Activated T-helper 1 cell treated with Interleukin-2 at 50 U/mL for 16 hours (primary cell): ENCODE measurements at places on chromosomes 6 and 20.

GRCh38 chr6:164178679-164179332 is 764.3 kb downstream of the QKI start:
- no peak for DNase-seq

DNA sequence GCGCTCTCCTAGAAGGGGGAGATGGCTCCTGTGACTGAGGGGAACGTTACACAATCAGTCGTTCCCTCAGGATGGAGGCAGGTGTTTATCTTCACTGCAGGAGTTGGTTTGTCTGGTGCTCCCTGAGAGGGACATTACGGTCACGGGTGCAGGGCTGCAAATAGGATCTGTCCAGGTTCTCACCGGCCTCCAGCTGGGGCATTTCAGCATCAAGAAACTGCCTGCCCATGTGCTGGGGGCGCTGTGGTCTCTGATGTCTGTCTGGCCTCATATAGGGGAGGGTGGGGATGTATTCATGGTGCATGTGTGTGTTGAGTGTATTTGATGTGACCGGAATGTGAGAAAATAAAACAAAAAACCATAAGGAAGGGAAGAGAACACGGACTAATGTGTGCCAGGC is 77.1 kb downstream of the TBC1D7 start:
- no peak for DNase-seq

GRCh38 chr6:144601221-144601620 is 316.1 kb downstream of the UTRN start:
- no peak for DNase-seq

- no peak for DNase-seq
These were observed 52.2 kb downstream of the TGM2 start for GRCh38 chr20:38112930-38113294.

GRCh38 chr6:159973406-159973805 is 4.5 kb downstream of the IGF2R start:
- no peak for DNase-seq

- no peak for DNase-seq
These were observed 65.9 kb downstream of the FAM135A start for GRCh38 chr6:70479236-70479635.

DNA sequence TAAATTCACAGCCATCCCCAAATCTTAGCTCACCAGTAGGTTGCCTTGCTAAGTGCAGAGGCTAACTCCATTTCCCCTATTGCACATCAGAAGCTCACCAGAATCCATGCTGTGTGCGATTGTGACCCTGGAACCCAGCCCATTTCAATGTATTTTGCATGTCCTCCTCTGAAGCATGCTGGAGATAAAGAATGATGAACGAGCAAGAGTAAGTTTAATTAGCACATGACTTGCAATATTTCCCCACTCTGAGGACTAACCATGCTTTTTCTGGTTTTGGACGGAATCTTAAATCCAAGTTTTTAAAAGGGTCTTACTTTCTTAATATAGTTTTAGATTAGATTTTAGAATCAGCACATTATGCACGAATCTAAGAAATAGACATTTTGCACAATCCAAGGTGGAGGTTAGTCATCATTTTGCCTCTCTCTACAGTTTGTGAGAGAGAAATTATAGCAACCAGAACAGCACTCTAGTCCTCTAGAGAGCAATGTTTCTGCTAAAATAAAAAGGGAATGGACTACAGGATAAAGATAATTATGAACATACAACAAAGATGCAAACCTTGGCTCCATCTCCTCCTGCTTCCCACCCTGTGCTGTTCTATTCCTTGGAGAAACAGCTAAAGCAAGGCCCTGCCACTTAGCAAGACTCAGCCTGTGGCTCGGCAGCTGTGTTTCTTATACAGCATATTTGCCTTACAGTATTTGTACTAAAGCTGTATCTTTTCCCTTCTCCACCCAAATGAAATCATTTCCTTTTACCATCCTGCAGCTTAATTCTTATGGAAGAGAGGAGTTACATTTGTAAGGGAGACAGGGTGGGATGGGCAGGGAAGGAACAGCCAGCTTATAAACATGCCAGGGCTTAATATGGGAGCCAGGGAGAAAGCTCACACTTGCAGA is 24.9 kb upstream of the LAMA4 start:
- DNase-seq = no peak

DNA sequence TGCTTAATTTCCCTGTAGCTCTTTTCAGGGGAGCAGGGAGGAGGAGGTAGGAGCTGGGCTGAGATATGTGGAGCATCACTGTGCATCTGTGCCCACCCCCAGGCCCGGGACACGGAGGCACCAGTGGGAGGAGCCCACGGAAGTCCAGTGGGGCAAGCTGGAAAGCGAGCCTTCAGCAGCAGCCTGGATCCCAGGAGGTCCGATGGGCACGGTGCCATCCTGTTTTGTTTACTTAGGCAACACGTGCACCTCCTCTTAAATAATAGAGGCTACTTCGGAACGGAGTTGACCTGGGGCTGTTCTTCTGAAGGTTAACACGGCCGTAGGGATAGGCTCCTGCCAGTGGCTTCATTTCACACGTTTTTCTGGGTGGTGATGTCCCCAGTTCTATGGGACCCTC is 51.6 kb downstream of the CDH4 start:
- no peak for DNase-seq

- DNase-seq = no peak
These were observed 53.5 kb upstream of the BTN3A2 start for GRCh38 chr6:26311385-26312095.

GRCh38 chr20:5046656-5047339 is 45.5 kb upstream of the SLC23A2 start:
- DNase-seq = no peak

DNA sequence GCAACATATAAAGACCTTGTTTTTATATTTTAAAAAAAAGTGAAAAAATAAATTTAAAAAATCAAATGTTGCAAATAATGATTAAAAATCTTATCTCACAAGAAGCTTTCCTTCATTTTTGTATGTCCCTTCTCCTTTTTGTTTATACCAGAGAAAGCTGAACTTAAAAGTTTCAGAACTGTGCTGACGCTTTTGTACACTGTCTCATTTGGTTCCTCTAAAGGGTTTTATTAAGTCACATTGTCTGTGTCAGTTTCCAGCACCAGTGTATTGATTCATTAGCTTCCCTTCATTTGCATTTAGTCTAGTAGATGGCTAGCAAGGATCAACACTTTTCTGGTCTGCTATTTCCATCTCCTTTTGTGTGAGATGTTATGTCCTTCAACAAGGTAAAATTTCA is 6.7 kb downstream of the PCED1A start:
- no peak for DNase-seq

GRCh38 chr6:124443541-124443940 is 518.7 kb upstream of the RNF217 start:
- DNase-seq = no peak

DNA sequence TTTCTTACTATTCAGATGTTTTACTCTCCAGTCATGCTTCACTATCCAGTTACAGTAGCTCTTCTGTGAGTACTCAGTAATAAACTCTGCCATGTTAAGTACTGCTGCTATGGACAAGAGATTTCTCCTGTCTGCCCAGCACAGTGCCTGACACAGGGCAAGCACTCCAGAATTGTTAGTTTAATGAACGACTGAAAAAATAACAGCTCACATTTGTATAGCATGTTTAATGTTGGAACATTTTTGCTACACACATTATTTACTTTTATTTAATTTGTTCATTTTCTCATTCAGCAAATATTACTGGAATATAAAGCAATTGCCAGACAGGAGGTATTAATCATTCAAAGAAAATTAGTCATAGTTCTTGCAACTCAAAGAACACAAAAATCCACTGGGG is 142.6 kb upstream of the HMGN3 start:
- no peak for DNase-seq

DNA sequence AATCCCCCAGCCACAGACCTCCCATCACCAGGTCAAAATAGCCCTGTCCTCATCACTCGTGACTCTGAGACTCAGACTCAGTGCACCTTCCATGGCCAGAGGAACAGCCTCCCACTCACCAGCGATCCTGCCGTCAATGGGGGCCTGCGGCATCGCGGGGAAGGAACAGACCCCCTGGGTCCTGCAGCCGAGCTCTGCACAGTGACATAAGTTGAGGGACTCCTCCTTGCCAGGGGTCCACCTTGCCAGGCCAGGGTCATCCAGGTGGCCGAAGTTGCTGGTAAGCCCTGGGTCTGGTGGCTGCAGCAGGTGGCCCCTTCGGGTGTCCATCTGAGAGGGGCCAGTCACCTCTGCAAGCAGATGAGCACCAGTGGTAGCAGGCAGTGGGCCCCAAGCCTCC is 16.3 kb downstream of the ETV7 start:
- no peak for DNase-seq

GRCh38 chr20:32365564-32365963 is 7.4 kb downstream of the ASXL1 start:
- DNase-seq = no peak

DNA sequence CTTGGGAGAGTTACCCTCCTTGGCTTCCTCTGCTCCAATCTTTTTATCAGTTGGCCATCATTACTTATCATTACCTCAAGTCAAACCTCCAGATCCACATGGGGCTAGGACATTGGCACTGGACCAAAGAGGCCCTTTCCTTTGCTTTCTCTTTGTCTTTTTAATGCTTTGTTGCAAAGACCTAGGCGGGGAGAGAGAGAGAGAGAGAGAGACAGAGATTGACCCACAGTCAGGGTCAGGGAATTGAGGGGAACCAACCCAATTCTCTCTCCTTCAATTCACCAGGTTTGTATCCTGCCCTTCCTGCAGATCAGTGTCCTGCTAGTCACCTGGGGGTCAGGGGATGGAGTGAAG is 3.5 kb upstream of the VEGFA start:
- DNase-seq = no peak

DNA sequence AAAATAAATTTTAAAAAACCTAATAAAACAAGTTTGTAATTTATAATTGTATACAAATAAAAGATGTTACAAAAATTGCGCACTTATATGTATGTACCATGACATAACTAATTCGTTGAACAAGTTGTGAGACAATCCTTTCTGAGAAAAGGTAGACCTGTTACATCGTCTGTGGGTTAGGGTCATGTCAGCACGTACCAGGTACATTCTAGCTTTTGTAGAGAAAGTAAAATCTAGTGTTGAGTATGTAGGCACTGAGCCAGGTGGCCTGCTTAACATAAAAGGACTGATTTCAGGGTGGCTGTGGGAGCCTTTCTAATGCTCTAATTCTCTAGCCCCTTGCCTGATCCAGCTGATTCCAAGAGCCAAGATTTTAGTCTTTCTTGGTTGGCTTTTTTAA is 10.4 kb downstream of the RPL7L1 start:
- no peak for DNase-seq
